Activated CD8-positive, alpha-beta T cell treated with anti-CD3 and anti-CD28 coated beads for 36 hours (primary cell): ENCODE measurements at places on chromosomes 3 and 15. TPM values are rescaled to one million over a fixed set of nuclear protein-coding genes. Genes with fewer than 3 reads are reported as not detected.

GRCh38 chr3:42071904-42072812, 19.0 kb upstream of the TRAK1 start:
- no peaks in the 10 kb centered on the region for H3K27me3 ChIP-seq
- peaks cover 24% of the 10 kb centered on the region for H3K4me1 ChIP-seq
- no peak overlapping the region for H3K27ac ChIP-seq

Gene PCOLCE2
- 1.1 TPM for total RNA-seq

GRCh38 chr3:133328373-133328772, 71.5 kb upstream of the BFSP2 start:
- no peaks in the 10 kb centered on the region for H3K4me1 ChIP-seq
- H3K27me3 ChIP-seq = no peaks in the 10 kb centered on the region
- H3K27ac ChIP-seq = no peak overlapping the region

DNA sequence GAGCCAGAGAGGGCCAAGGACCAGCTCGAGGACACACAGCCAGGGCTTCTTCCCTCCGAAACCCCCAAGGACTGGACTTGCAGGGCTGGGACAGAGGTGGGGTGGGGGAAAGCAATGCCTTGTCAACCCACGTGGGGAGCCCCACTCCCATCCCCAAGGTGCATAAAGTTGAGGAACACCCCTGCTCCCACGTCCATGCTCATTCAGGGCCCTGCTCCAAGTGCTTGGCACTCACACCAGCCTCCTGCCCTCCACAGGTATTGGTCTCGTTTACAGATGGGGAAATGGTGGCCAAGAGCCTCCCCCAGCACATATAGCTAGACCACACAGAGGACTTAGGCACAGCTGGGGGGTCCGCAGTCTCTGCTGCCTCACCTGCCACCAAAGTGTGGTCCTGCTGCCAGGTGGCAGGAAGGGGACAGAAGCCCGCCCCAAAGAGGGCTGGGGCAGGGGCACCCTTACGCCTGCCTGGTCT, 50.5 kb upstream of the CSPG4 start:
- H3K27ac ChIP-seq = no peak overlapping the region
- H3K4me3 ChIP-seq = no peak overlapping the region
- H3K27me3 ChIP-seq = no peaks in the 10 kb centered on the region
- H3K36me3 ChIP-seq = no peaks in the 10 kb centered on the region

DNA sequence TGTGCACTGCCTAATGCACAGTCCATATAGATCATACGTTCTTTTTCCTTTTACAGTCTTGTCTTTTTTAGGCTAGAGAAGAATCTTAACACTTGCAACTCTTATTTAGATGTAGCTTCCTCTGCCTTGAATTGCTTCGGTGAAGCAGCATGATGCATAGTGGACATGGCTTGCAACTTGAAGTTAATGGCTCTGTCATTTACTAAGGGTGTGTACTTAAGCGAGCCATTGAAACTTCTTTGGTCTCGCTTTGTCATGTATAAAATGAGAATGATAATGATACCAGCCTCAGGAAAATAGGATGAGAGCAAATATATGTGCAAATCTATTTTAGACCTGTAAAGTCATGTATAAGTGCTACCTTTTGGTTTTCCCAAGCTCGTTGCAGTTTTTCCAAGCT, 147.4 kb downstream of the GHSR start:
- H3K4me1 ChIP-seq = no peaks in the 10 kb centered on the region
- no peak for DNase-seq
- H3K4me3 ChIP-seq = no peak overlapping the region
- no peaks in the 10 kb centered on the region for H3K27me3 ChIP-seq
- H3K27ac ChIP-seq = no peak overlapping the region

GRCh38 chr3:134406331-134407238, 32.3 kb upstream of the AMOTL2 start:
- H3K27me3 ChIP-seq = peaks cover 61% of the 10 kb centered on the region
- no peaks in the 10 kb centered on the region for H3K4me1 ChIP-seq
- H3K36me3 ChIP-seq = no peaks in the 10 kb centered on the region
- DNase-seq = no peak
- H3K27ac ChIP-seq = no peak overlapping the region

GRCh38 chr3:183541738-183542137, 13.8 kb downstream of the KLHL6 start:
- H3K36me3 ChIP-seq = peaks cover 27% of the 10 kb centered on the region
- DNase-seq = no peak
- peaks cover 84% of the 10 kb centered on the region for H3K4me1 ChIP-seq
- no peaks in the 10 kb centered on the region for H3K27me3 ChIP-seq
- peak overlapping the region; percentile 2 for H3K4me3 ChIP-seq

- peaks cover 32% of the 10 kb centered on the region for H3K4me1 ChIP-seq
- peak overlapping the region; percentile 98 for H3K27ac ChIP-seq
- DNase-seq = peak; percentile 90
Measured at GRCh38 chr3:136195258-136196063, 674 bp downstream of the MSL2 start.

- H3K4me3 ChIP-seq = no peak overlapping the region
- DNase-seq = no peak
- H3K36me3 ChIP-seq = no peaks in the 10 kb centered on the region
- no peak overlapping the region for H3K27ac ChIP-seq
- H3K4me1 ChIP-seq = no peaks in the 10 kb centered on the region
Measured at GRCh38 chr3:193507566-193507965, 47.1 kb downstream of the ATP13A4 start.

- H3K4me1 ChIP-seq = peaks cover 35% of the 10 kb centered on the region
- no peak overlapping the region for H3K4me3 ChIP-seq
- DNase-seq = no peak
- H3K27me3 ChIP-seq = no peaks in the 10 kb centered on the region
- no peak overlapping the region for H3K27ac ChIP-seq
- H3K36me3 ChIP-seq = peaks cover 20% of the 10 kb centered on the region
Measured at GRCh38 chr3:63955830-63956545, 43.8 kb upstream of the SCAANT1 start.

DNA sequence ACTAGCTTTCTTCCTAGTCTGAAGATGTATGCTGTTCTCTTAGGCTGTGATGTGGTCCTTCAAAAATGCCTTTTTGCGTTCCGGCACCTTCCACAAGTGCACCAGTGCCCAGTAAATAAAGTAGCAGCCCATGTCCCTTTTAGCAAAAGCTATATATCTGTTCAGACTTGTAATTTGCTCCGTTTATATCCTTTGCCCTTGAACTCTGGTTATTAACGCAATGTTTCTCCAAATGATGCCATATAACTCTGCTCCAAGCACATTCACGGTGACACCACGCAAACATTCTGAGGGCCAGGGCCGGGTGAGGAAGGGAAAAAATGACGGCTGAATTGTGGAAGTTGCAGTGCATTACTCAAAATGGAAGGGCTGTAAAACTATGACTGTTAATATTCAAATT, 1001.1 kb upstream of the NR2F2 start:
- H3K4me3 ChIP-seq = no peak overlapping the region
- H3K36me3 ChIP-seq = no peaks in the 10 kb centered on the region
- H3K4me1 ChIP-seq = no peaks in the 10 kb centered on the region

Gene DPP8
- 32.6 TPM for total RNA-seq

Gene FSTL1
- total RNA-seq = 2.9 TPM

DNA sequence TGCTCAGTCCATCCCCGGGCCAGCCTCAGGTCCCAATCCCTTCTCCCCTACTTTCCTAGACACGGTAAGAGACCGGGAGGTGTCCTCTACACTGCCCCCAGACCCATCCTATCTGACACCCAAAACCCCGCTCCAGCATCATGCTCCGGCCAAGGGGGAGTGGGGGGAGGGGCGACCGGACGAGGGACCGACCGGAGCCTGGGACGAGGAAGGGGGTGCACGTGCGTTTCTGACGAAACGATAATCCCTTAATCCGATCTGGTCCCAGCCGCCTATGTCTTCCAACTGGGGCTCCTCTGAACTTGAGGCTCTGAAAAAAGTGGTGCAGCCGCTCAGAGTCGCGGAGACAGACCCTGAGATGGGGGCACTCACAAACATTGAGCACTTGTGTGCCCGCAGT, 494 bp downstream of the CPLX3 start:
- peaks cover 23% of the 10 kb centered on the region for H3K27me3 ChIP-seq
- H3K4me3 ChIP-seq = no peak overlapping the region
- no peaks in the 10 kb centered on the region for H3K36me3 ChIP-seq
- peaks cover 4% of the 10 kb centered on the region for H3K4me1 ChIP-seq
- no peak overlapping the region for H3K27ac ChIP-seq
- no peak for DNase-seq

- no peak overlapping the region for H3K4me3 ChIP-seq
- peaks cover 17% of the 10 kb centered on the region for H3K36me3 ChIP-seq
Measured at GRCh38 chr15:42427429-42428223, 63.3 kb downstream of the ZNF106 start.

DNA sequence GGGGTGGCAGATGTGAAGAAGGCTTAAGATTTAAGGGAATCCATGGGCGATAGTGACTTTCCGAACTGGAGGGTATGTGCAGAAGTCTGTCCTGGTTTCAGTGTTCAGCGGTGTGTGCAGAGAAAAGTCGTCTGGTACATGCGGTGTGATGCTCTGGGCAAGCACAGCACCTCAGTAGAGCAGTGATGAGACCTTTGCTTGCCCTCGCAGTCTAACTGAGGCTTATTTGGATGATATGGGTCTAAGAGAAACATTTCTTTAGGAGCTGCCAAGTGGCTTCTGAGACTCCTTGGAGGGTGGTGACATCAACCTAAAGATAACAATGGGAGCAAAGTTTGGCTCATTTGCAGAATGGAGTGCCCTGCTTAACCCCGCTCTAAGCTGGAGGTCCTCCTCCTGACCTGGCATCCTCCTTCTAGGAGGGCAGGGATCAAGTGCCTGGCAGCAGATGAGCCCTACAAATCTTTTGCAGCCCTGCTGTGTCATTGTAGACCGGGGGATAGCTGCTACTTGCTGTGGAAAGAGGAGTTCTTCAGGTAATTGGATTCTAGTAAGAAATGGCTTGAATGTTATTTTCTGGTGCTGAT, 228.1 kb upstream of the AZI2 start:
- no peaks in the 10 kb centered on the region for H3K36me3 ChIP-seq
- no peaks in the 10 kb centered on the region for H3K4me1 ChIP-seq
- H3K27ac ChIP-seq = no peak overlapping the region

DNA sequence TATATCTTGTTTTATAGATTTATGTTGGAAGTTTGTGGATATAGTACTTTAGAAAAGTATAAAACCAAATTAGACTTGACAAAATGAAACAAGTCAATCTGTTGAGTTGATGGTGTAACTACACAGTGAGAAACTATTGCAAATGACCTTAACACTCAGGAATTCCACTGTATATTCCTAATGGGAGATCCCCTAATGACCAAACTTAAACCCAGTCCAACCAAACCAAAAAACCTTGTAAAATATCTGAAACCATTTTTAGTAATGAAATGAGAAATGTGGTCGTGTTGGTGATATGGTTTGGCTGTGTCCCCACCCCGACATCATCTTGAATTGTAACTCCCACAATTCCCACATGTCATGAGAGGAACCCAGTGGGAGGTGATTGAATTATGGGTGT, 31.9 kb upstream of the ATP13A3 start:
- H3K4me3 ChIP-seq = no peak overlapping the region
- H3K27me3 ChIP-seq = peaks cover 17% of the 10 kb centered on the region
- no peak overlapping the region for H3K27ac ChIP-seq
- H3K36me3 ChIP-seq = no peaks in the 10 kb centered on the region
- DNase-seq = no peak

GRCh38 chr15:42891569-42891968, 29.0 kb downstream of the TTBK2 start:
- no peak for DNase-seq
- no peaks in the 10 kb centered on the region for H3K27me3 ChIP-seq
- H3K36me3 ChIP-seq = peaks cover 6% of the 10 kb centered on the region
- H3K4me1 ChIP-seq = peaks cover 5% of the 10 kb centered on the region
- no peak overlapping the region for H3K4me3 ChIP-seq
- H3K27ac ChIP-seq = no peak overlapping the region

Gene RASSF1
- total RNA-seq = 76.5 TPM

DNA sequence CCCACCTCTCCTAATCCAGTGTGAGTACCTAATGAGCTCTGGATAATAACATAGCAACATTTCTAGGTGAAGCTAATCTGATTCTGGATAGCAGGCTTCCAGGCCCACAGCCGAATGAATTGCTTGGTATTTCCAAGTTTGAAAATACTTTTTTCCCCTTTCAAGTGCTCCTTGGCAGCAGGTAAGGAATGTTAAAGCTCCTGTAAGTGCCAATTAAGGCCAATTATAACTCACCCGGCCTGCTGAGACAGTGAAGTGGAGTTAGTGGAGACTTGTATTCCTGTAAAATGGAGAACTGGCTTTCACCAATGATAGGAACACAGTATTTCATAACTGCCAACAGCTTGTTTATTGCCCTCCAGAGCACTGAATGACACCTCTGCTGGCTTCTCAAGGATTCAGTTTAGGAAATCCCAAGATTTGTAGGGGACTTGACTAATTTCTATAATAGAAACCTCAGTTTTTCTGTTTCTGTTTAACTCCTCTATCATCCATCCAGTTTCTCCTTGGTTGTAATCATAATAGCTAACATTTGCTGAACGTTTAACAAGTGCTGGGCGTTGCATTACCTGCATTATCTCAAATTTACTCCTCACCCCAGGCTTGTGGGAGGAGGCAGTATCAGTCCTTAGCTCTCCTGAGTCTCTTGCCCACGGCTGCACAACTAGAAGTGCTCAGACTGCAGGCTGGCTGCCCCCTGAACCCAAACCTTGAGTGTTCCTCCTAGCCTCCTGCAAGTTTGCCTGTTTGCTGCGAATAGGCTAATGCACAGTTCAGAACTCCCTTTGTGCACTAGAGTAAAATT, 52.7 kb upstream of the SCAANT1 start:
- H3K4me1 ChIP-seq = peaks cover 65% of the 10 kb centered on the region
- no peaks in the 10 kb centered on the region for H3K27me3 ChIP-seq
- H3K4me3 ChIP-seq = no peak overlapping the region

DNA sequence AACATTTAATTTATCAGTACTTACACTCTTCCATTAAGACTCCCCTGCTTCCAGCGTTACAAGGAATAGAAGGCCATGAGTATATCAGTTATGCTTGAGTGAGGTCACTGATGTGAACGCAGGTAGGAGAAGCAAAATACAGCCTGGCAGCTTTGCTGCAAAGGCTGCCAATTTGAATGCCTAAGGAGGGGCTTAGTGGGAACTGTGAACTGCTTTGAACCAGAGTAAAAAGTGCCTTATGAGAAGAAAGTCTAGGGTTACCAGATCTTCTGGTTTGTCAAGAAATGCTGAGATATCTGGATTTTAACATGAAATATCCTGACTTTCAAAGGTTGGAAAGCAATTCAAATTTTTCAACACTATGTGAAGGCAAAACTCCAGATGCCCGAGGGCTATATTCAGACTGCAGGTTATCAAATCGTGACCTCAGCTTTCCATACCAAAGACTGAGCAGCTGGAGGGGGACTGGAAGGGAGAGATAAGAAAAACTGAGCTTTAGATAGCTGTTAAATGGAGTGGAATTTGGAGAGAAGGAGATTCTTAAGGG, 446.3 kb upstream of the NECTIN3 start:
- H3K27me3 ChIP-seq = no peaks in the 10 kb centered on the region
- peaks cover 11% of the 10 kb centered on the region for H3K4me1 ChIP-seq
- no peaks in the 10 kb centered on the region for H3K36me3 ChIP-seq
- no peak overlapping the region for H3K27ac ChIP-seq
- no peak for DNase-seq

Gene CD86
- total RNA-seq = 0.52 TPM
